ENCODE measurements at places on chromosomes 13 and 19.
A peak's percentile ranks its signal among the peaks of the same experiment; 100 is the strongest.

DNA sequence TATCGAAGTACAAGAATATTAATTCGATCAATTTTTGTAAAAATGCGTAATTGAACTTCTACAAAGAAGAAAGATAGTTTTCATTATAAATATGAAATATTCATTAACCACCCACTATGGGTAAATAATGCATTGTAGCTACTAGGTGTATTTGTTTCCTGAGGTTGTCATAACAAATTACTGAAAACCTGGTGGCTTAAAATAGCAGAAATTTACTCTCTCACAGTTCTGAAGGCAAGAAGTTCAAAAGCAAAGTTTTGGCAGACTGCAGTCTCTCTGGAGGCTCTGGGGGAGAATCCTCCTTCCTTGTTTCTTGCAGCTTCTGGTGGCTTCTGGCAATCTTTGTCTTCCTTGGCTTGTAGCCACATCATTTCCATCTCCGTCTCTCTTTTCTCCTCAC is 99.2 kb upstream of the MIR17HG start:
- no peaks in the 10 kb centered on the region for H3K4me1 ChIP-seq
- no peak for DNase-seq
- no peak overlapping the region for H3K27ac ChIP-seq
- H3K36me3 ChIP-seq: no peaks in the 10 kb centered on the region
- H3K4me3 ChIP-seq: no peak overlapping the region

DNA sequence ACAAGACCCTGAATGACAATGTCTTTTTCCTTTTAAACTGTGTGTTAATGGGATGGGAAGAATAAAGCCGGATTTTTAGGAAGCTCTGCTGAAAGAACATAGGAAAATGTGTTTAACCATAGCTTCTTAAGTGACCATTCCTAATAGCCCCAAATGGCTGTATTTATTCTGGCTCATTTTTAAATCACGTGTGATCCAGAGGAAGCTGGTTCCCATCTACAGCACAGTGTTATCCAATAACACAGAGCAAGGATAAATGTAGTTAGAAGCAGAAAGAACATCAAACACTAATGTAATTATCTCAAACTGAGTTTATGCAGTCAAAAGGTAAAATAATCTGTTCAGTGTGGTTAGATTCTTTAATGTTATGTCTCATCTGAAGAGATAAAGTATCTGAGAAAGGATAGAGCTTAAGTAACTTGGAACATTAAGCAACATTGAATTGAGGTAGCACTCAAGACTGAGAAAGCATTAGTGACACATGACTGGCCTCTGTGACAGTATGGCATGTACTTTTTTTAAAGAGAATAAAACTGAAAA is 853.3 kb downstream of the GPC5 start:
- no peak for DNase-seq
- H3K4me1 ChIP-seq: no peaks in the 10 kb centered on the region
- no peaks in the 10 kb centered on the region for H3K36me3 ChIP-seq
- H3K4me3 ChIP-seq: no peak overlapping the region
- H3K27me3 ChIP-seq: no peaks in the 10 kb centered on the region

DNA sequence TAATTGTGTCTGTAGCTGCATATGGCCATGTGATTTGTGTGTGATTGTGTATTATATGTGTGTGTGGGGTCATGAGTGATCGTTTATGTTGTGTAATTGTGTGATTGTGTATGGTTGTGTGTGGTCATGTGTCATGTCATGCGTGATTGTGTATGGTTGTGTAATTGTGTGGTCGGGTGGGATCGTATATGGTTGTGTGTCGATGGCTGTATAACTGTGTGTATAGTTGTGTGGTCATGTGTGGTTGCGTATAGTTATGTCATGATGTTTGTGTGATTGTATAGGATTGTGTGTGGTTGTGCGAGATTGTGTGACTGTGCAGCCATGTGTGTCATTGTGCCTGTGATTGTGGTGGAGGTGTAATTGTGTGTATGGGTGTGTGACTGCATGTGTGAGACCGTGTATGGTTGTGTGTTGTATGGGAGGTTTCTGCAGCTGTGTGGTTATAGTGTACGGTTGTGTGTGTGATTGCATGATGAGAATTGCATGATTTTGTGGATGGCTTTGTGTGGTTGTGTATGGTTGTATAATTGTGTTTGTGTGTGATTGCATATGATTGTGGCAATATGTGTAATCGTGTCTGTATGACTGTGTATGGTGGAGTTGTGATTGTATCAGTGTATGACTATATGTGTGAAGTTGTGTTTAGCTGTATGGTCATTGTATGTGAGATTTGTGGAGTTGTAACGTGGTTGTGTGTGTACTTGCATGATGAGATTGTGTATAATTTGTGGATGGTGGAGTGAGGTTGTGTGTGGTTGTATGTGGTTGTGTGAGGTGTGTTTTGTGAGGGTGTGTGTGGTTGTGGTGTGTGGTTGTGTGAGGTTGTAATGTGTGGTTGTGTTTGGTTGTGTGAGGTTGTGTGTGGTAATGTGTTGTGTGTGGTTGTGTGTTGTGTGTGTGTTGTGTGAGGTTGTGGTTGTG is 2.2 kb downstream of the TMPRSS9 start:
- peaks cover 23% of the 10 kb centered on the region for H3K27me3 ChIP-seq
- no peak for DNase-seq
- no peak overlapping the region for H3K27ac ChIP-seq
- H3K4me3 ChIP-seq: no peak overlapping the region
- no peaks in the 10 kb centered on the region for H3K36me3 ChIP-seq

DNA sequence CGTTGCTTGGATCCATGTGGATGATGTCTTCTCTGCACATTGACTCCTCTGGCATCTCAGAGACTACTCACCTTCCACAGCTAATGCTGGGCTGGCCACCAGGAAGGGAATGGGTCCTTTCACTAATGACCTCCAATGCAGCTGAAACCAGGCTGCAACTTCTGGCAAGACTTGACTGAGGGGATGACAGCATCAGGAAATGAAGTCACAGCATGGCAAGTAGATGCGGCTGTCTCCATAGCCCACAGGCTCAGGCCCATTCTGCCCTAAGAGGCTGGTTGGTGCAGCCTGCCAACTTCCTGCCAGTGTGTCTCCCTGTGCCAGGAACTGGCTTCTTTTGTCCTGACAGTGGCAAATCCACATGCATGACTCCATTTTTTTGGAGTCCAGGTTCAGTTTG is 467.3 kb downstream of the TSHZ3 start:
- no peak overlapping the region for H3K27ac ChIP-seq
- no peak overlapping the region for H3K4me3 ChIP-seq
- H3K36me3 ChIP-seq: no peaks in the 10 kb centered on the region

- H3K4me1 ChIP-seq: peaks cover 38% of the 10 kb centered on the region
- DNase-seq: peak; percentile 80
- no peaks in the 10 kb centered on the region for H3K27me3 ChIP-seq
These were observed 298.8 kb downstream of the LMO7 start for GRCh38 chr13:75934889-75935288.

DNA sequence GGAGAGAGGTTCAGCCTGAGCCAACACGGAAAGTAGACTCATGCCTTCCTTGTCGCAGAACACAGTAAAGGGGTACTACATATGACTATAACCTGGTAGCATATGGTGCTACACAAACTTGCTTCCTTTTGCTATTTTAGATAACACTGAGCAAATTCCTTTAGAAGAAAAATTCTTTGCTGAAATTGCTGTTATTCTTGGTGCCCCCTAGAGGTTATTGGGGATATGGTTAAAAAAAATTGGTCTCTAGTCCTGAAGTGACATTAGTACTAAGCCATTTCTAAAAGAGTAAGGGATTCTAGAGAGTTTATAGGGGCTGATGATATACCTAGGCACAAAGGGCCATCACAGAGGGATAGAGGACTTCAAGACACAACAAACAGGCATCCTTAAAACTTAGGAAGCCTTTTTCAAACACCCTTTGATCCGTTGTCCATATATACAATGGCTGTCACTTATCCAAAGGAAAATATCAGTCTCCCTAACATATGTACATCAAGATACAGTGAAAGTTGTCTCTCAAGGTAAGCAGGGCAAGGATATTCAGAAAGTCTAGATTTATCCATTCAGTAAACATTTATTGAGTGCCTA is 13.9 kb upstream of the HS6ST3 start:
- no peak overlapping the region for H3K27ac ChIP-seq
- no peak overlapping the region for H3K4me3 ChIP-seq
- peak; percentile 49 for DNase-seq
- no peaks in the 10 kb centered on the region for H3K36me3 ChIP-seq
- H3K4me1 ChIP-seq: no peaks in the 10 kb centered on the region
- no peaks in the 10 kb centered on the region for H3K27me3 ChIP-seq

Measured in PC-3 (cell line).